Kidney (tissue), 22 donors: ENCODE measurements at places on chromosomes 3 and 15.

GRCh38 chr3:177552051-177552450 lies 354.8 kb upstream of the TBL1XR1 start:
- DNase-seq = no peak

GRCh38 chr3:67558426-67558825 lies 96.0 kb downstream of the SUCLG2 start:
- DNase-seq = no peak

DNA sequence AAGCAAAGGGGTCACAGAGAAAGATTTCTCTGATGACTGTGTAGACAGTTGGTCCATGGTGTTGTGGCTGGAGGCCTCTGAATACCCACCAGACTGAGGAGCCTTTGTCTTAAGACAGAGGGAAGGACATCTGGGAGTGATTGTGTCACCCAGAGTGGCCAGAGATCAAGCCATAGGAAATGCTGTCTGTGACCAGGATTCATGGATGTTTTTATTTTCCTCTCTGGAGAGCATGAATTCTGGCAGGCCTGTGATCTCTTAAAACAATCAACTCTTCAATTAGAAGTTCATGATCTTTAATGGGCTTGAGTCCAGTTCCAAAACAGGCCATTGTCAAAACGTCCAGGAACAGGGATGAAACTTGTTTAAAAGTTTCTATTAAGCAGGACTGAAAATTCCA lies 198.9 kb upstream of the CTDSPL start:
- DNase-seq = no peak

DNA sequence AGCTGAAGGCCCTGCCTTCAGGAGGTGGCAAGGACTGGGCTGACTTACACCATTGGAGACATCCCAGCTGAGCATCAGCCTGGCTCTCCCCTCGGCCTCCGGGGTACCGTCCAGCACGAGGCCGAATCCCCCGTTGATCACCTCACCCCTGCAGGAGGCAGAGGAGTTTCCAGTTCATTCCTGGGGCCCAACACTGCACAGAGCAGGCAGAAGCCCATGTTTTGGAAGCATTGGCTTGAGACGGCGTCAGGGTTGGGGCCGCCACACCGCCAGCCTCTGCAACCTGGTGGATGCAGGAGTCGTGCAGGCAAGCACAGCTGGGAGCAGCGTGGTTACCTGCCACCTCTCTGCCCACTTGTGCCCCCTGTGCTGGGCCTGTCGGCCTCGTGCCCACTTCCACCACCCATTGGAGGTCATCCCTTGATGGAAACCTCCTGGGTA lies 7.7 kb upstream of the ZXDC start:
- peak; percentile 67 for DNase-seq

DNA sequence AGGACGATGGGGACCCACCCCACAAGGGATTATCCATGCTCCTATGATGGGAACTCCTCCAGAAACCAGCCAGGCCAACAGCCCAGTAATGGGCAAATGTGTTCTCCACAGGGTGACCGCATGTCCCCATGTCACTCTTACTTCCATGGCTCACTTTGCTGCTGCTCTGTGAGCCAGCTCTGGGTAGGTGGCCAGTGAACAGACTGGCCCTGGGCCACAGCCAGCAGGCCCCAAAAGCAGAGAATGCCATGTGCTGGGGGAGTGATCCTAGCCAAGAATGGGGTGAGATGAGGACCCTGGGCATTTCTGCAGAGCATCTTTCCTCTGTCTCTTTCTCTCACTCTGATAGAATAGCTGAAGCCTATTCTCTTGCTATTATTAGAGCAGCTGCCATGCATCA lies 391.4 kb downstream of the LRTM1 start:
- DNase-seq = no peak

DNA sequence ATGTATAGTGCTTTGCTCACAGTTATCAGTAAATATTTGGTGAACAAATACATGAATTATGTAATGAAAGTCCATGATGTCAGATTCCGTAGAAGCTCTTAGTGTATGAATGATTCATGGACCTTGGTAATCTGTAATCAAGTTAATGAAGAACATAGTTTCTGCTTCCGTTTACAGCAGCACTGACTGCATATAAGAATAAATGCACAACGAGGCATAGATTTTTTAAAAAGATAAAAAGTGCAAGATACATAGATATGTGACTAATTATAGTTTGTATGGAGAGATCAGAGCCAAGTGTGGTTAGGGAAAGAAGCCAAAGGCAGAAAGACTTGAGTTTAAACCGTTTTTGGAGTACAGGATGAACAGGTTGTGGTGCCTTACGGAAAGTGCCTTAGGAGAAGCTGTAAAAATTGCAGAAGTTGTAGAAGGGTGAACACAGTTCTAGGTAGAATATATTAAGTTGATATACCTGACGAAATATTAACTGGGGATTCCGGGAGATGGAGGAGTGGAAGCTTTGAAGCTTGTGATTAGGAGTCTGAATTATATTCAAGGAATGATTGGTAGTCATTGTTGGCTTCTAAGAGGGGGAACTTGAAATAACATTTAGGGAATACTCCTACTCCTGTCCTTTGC lies 293.1 kb downstream of the NLGN1 start:
- DNase-seq = no peak

GRCh38 chr3:64687086-64687780 lies 567 bp downstream of the ADAMTS9 start:
- peak; percentile 39 for DNase-seq

DNA sequence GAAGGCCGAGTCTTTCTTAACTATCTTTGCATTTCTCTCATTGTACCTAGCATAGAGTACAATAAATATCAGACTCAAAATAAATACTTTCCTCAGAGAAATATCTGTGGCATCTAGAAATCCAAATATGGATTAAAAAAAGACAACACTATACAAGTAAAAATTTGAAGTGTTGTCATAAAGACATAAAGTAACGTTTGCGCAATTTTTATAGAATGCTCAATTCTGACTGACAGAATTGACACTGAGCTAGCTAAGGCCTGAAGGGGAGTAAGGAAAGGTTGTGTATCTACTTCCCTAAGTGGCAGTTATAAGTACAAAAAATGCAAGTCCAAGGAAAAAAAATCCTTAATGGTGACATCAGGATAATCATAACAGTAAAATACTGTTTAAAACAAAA lies 1.1 kb downstream of the SEC11A start:
- no peak for DNase-seq

GRCh38 chr3:46087871-46088270 lies 60.6 kb upstream of the XCR1 start:
- no peak for DNase-seq

GRCh38 chr15:94460624-94461023 lies 229.3 kb downstream of the MCTP2 start:
- DNase-seq = no peak

GRCh38 chr3:45167011-45167911 lies 21.1 kb upstream of the CDCP1 start:
- DNase-seq = peak; percentile 91

- DNase-seq = no peak
Observed at GRCh38 chr15:83436513-83437158, 10.5 kb upstream of the SH3GL3 start.

- DNase-seq = no peak
Observed at GRCh38 chr3:52059781-52060180, 3.4 kb upstream of the DUSP7 start.

DNA sequence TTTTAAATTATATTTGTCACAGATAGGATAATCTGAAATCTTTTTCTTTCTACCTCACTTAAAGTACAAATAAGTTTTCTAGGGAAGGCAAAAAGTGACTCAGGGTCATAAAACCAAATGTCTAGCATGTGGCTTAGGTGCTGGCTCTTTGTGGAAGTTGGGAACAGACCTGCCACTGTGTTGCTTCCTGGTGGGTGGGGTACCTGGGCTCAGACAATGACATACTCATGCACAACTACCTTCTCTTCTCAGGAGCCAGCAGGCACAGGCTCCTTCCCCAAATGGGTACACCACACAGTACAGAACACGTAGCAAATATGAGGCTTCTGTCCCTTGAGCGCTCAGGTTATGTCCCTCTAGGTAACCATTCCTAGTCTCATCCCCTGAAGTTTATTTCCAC lies 40.1 kb upstream of the MUC13 start:
- DNase-seq = no peak

DNA sequence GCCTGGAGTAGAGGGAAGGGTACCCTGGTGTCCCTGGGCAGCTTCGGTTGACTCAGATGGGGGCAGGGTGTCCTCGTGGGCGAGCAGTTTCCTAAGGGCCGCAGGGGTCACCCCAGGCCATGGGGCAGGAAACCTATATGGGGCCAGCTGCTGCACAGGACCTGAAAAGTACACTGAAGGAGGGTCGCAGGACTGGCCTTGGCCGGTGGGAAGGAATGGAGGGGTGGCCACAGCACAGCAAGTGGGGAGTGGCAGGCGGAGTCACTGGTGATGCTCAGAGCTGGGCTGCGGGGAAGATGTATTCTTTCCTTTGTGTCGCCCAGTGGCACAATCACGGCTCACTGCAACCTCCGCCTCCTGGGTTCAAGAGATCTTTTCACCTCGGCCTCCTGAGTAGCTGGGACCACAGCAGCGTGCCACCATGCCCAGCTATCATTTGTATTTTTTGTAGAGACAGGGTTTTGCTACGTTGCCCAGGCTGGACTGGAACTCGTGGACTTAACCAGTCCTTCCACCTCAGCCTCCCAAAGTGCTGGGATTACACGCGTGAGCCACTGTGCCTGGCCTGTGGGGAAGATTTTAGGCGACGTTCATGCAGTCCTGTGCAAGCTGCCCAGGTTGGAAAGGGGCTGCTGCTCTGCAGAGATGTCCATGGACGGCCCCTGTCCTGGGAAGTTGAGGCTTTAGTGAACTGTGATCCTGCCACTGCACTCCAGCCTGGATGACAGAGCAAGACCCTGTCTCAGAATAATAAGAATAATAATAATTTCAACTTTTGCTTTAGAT lies 57.2 kb downstream of the EFCAB12 start:
- no peak for DNase-seq

- no peak for DNase-seq
Observed at GRCh38 chr3:143170074-143170473, 50.5 kb downstream of the CHST2 start.

DNA sequence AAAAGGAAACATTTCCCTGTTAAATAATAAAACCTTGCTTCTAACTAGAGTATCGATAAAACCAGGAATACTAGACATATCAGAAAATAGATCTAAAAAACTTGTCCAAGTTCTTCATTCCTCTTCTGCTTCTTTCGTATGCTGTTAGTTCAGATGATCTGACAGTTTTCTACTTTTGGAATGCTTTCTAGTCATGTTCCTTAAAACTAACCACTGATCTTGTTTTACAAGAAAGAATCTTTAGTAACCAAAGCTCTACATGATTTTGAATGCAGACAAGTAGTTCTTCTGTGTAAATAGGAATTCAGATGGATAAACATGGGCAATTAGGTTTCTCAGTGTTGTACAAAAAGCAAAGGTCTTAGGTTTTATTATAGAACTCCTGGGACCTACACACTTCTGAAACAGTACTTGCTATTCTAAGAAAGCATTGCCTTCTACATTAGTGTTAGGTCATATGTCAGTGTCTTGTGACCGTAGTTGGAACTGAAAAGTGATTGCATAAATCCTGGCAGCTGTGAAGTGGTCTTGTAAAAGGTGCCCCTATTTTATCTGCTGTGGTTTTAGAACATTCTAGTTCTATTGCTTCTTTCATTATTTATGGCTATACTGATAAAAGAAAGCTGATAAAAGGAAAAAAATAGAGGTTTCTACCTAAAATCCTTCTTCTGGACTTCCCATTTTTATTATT lies 40.7 kb downstream of the SNRK start:
- DNase-seq = no peak

DNA sequence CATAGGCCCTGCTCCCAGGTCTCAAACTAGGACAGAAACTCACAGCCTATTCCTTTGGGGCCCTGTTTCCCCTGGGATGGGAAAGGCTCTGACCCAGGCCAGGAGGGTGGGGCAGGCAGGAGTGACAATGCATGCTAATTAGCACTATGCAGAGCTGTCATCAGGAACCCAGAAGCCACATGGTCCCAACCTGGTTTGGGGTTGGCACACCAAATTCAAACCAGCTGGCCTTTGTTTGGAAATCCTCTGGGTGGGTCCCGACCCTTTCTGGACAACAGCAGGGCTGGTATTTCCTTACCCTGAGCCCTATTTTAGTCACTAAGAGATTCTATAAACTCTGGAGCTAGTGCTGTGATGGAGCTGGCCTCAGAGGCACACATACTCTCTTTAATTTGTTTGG lies 166.2 kb downstream of the LRTM1 start:
- DNase-seq = no peak

- DNase-seq = no peak
Observed at GRCh38 chr3:53496984-53497383, 2.6 kb downstream of the CACNA1D start.

DNA sequence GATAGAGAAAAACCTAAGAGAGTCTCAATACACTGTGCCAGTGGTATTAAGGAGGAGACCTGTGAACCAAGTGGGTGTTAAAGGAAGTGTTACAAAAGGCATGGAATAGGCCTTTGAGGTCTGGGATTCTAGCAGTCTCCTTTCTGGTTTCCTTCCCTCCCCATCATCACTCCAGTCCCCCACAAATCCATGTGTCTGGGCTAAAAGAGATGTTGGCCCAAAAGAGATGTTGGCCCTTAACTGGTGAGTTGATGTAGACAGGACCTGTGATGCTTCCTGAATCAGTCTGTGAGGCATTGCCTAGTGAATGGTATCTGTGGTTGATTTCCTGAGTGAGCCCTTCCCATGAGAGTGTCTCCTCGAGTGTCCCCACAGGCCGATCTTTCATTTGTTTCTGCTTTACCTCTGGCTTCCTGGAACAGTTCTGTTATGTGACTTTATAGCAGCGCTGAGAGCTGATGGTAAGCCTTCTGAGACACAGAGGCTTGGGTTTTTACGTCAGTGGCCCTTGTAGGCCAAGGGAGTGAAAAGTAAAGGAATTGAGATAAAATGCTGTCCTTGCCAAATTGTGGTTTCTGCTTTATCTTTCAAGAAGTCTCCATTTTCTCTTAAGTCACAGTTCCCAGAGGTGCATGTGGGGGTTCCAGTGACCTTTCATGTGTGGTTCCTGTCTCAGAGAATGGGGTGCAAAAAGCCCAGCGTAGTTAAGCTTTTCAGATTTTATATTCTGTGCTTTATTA lies 87.8 kb downstream of the KLHL25 start:
- DNase-seq = peak; percentile 13

- DNase-seq = peak; percentile 75
Observed at GRCh38 chr3:150913133-150913922, 8.1 kb upstream of the MINDY4B start.

DNA sequence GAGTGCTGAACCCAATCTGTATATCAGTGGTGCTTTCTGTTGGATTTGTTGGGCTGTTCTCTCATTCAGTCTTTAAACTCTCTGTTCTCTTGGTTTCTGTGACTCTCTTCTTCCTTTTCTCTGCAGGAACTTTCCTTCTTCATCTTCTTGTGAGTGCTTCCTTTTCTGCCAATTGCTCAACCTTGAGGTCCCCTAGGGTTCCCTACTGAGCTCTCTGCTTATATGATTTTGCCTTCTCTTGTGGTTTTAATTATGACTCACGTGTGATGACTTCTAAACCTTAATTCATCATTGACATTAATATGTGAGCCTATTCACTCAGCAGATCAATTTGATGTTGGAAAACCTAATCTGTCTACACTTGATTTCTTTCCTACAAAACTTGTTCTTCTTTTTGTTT lies 39.4 kb downstream of the MOBP start:
- DNase-seq = no peak

GRCh38 chr15:101500865-101501551 lies 11.5 kb upstream of the PCSK6 start:
- DNase-seq = no peak

- no peak for DNase-seq
Observed at GRCh38 chr3:155001289-155002010, 78.7 kb upstream of the MME start.
